ENCODE measurements at places on chromosomes 16 and 17.

DNA sequence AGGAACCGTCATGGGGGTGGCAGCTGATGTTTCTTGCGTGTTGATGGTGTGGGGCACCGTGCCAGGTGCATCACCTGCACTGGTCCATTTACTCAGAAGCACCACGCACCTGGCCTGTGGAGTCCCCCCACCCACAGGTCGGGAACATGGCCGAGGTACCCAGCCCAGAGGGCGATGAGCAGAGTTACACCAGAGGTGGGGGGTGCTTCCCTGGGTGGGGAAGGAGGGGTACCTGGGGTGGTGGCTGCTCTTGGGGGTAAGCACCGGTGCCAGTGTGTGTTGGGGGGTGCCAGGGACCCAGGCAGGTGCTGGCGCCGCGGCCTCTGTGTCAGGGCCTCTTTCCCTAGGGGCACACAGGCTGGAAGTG lies 5.0 kb upstream of the ZNF750 start:
- no peak for DNase-seq

- no peak for DNase-seq
Measured at GRCh38 chr17:29826114-29826692, 103.8 kb downstream of the SSH2 start.

DNA sequence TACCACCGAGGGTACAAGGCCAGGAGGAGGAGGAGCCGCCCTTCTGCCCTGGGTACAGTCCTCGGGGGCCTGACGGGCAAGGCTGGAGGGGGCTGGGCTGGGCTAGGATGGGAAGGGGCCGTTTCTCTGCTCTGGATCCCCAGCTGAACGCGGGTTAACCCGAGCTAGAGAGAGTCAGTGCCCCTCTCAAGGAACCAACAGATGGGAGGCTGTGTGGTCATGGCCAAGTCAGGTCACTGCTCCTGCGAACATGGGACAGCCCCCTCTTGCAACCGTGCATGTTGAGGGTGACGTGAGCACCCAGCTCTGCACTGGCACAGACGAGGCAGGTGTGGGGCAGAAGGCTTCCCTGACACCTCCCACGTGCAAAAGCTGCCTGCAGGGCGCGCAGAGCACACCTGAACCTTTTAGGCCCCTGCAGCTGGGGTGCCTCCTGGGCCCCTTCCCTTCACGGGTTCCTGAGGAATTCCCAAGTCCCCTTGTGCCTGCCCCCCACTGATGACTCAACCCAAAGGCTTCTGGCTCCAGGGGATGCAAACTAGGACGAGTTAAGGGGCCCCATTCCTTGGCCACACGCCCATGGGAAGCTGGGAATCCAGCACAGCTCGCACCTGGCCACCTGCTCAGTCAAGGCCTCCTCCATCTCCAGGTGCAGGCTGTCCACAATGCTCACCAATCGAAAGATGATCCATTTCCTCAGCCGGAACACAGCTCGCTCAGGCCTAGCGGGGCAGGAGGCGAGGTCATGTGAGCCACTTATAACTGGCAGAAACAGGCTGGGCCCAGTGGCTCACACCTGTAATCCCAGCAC lies 6.3 kb downstream of the MYBBP1A start:
- no peak for DNase-seq

DNA sequence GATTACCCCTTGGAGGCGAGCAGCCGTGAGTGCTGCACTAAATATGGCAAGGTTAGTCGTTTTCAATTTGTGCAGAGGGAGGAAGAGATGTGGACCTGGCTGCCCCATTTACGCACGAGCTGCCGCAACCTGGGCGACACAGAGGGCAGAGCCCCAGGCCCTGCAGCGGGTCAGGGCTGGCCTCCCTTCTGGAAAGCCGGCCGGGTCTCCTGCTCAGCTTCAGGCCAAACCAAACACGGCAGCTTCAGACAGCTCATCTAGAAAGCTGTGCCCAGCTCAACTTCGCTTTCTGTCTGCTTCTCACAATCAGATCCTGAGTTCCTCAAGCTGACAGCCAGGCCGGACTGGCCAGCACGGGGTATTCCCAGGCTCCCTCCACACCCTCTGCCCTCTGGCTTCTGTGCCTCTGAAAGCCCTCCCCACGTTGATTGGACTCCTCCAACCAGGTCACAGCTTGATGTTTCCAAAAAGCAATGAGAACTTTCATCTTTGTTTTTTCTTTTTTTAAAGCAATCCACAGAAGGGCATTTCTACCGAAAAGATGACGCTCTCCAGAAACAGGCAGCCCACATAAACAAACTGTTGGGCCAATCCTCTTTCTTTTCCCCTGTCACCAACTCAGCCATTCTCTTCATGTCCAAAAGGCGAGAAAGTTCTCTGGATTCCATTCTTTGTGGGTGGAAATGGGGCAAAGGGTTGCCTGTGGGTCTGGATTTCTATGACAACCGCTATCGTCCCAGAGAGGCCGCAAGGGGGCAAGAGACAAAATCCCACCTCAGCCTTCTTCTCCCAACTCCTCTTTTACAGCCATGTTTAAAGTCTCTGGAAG lies 189.0 kb downstream of the ZFHX3 start:
- no peak for DNase-seq

GRCh38 chr17:9763643-9764042 lies 27.7 kb downstream of the DHRS7C start:
- no peak for DNase-seq

DNA sequence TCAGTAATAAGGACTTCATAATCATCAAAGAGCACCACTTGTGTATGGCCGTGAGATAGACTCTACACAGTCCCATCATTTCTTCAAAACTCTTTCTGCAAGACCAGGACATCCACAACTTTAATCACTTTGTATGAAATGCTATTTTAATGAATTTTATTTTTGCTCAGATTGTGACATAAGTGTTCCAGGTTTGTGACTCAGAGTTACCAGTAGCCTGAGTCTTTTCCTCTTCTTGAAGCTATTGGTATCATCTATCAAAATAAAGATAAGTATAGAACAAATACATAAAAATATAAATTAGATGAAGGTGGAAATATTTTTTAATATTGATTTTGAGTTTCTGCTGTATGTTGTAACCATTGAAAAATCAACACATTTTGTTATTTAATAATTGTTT lies 16.6 kb upstream of the VWA3A start:
- no peak for DNase-seq

DNA sequence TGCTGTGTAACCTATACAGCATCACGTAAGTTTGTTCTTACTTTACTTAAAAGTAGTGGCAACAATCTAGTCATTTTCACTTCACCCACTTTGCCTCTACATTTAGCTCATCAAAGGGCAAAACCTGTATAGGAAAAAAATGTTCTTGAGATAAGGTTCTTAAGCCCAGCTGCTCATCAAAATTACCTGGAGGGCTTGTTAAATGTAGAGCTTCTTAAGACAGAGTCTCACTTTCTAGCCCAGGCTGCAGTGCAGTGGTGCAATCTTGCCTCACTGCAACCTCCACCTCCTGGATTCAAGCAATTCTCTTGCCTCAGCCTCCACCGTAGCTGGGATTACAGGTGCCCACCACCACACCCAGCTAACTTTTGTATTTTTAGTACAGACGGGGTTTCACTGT lies 38.2 kb upstream of the TMEM97 start:
- DNase-seq, result no peak

GRCh38 chr16:3854750-3855541 lies 25.6 kb downstream of the CREBBP start:
- no peak for DNase-seq

- no peak for DNase-seq
Measured at GRCh38 chr16:89384282-89384681, 106.1 kb downstream of the ANKRD11 start.

DNA sequence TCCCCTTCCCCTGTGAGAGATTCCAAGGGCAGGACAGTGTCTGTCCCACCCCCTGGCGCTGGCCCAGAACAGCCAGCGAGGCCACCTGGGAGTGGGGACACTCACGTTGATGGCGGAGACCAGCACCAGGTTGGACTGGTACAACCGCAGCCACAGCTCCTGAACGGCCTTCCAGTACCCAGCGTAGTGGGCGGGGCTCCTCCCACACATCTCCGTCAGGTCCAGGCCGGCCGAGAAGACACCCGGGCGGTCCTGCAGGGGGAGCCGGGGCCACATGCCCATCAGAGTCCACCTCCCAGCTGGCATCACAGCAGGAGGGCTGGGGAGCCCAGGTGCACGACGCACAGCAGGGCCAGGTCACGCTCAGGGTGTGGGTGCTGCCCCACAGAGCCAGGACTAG lies 7.1 kb downstream of the ECI1 start:
- DNase-seq, result no peak

GRCh38 chr17:2452216-2452750 lies 51.4 kb upstream of the MNT start:
- no peak for DNase-seq
